Stimulated activated CD8-positive, alpha-beta memory T cell treated with anti-CD3 and anti-CD28 coated beads, Interleukin-12 subunit alpha, Interleukin-12 subunit beta, amount 100 ng/mL, for 1 hour (primary cell): ENCODE measurements at places on chromosomes 2 and 18.

GRCh38 chr2:230711224-230711623, 1.4 kb upstream of the CAB39 start:
- DNase-seq = no peak

GRCh38 chr2:127439343-127439742, 21.1 kb downstream of the PROC start:
- DNase-seq = no peak

DNA sequence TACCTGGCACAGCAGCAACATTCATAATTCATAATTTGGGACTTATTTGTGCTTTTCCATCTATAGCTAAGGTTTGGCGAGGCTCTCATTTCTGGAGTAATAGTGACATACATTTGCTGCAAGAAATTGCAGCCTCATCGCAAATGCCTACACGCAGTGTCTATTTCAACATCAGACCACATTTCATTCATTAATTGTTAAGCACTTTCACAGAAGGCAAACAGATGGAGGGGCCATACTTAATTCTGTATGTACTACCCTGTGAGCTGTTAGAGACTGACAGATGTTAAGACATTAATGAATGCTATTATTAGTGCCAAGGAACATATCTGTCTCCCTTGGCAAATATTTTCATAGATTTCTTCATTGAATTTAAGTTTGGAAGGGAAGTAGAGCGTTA, 125.7 kb downstream of the UXS1 start:
- DNase-seq = no peak

- no peak for DNase-seq
Measured at GRCh38 chr2:45849491-45850283, 198.2 kb downstream of the PRKCE start.

DNA sequence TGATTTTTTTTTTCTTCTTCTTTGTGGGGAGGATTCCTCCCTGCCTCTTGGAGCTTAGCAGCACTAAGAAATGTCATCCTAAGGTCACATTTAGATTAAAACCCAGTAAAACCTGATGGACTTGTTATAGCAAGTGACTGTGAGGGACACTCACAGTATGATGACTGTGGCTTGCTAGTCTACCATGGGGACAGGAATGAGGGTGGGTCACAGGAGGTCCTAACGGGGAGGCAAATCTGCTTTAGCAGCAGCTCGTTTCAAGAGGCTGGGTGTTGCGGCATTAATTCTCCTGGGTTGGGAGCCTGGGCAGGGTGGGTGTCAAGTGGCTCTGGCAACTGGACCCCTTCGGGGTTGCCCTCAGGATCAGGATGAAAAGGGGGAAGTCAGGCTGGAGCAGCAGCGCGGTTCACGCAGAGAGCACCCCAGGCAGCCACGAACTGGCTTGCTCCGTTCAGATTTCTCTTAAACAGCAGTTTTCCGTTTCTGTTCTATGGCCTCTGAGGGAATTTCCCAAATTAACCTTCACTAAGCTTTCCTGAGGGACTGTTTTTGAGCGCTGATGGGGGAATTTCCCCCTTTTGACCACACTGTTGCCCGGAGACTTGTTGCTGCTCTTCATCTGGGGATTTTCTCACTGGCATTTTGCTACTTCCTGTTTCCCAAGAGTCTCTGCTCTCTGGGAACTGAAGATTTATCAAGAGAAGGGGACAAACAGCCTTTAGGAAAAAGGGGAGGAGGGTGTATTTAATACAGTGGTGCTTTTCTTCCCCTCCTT, 59.8 kb upstream of the PELI1 start:
- DNase-seq = no peak

- DNase-seq = no peak
Measured at GRCh38 chr2:101577173-101577572, 102.3 kb upstream of the RFX8 start.

DNA sequence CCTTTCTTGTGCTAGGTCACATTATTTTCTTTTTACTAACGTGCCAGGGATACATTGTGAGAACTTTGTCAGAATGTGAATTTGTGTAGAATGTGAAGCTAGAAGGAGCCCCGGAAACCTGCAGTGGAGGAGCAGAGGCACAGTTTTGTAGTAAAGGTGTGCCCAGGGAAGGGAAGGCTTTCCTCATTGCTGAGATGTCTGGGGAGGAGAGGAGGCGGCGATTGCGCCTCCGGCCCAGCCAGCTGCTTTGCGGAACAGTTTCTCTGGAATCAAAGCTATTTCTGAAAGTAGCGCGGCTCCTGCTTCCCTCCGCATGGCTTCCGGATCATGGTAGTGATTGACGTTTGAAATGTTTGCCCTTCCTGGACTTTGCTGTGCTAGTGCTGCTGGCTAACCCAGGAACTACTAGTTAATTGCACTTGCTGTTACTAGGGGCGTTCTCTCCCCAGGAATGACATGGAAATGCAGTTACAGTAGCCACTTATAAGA, 83.1 kb upstream of the RBM44 start:
- no peak for DNase-seq

- DNase-seq = no peak
Measured at GRCh38 chr2:37892436-37893114, 32.5 kb upstream of the RMDN2 start.
